ENCODE measurements at places on chromosomes 11 and 22.

GRCh38 chr22:46546466-46547178, 9.2 kb upstream of the CELSR1 start:
- no peak for DNase-seq

DNA sequence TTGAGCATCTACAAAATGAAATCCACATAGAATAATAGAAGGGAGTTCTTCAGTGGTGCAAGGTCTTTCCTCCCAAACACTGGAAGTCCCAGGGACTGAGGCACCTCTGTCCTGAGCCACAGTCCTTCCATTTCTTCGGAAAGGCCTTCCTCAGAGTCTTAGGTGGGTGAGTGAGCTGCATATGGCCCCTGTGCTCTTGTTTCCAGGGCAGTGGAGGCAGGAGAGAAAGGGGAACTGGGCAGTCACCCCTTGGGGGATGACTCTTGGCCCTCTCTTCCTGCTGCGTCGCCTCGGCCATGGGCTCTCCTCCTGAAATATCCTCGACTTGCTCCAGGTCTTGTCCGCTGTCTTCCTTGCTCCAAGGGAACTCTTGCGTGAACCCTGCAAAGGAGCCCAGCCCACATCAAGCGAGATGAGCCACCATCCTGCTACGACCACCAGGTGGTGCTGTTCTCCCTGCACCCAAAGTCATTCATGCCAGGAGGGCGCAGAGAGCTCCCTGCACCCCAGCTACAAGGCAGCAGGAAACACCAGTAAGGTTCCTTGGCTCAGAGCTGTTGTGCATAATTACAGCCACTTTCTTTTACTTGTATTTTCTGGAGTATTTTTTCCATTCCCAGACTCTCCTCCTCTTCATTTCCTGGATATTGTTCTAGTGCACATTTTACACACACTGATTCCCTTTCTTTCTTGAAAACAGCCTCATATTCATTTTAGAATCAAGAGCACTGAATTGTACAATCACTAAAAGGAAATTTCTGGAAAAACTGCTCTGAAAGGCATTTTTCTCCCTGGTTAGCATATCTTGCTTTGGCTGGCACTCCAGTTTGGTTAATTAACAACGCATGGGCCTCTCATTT, 397.8 kb downstream of the OPCML start:
- DNase-seq = peak; percentile 69

DNA sequence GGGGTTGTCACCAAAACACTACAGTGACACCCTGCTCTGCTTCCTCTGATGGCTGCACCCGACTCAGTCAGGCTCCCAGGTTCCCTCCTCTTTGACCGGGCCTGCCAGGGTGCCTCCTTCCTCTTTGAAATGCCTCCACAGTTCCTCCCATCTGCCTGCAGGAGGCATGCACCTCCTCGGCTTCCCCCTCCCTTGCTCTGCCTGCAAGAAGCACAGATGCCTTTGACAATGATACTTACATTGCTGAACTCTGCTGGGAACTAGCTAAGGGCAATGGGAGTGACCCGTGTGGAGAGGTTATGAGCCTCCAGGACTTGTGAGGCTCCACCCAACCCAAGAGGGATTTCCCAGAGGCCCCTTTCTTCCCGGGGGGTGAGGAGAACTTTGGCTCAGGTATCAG, 674.1 kb downstream of the OPCML start:
- DNase-seq = no peak

DNA sequence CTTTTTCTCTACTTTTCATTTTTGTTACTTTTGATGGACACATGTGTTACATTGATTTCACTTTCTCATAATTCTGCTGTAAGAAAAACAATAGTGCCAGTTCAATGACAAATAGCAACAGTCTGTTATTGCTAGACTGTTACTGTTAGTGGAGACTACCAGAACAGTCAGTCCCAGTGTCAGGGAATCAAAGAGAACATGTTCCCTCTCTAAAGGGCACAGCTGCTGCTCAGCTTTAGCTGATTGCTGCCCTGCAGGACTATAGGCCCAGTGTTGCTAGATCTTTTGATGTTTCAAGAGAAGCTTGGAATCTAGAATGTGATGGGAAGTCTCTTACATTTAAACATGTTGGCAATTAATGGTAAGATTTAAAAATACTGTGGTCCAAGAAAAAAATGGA, 3.4 kb downstream of the BIRC3 start:
- DNase-seq = no peak

- no peak for DNase-seq
Measured at GRCh38 chr11:27427183-27427980, 45.2 kb downstream of the LGR4 start.

GRCh38 chr11:126978911-126979310, 21.7 kb downstream of the KIRREL3 start:
- DNase-seq = no peak

DNA sequence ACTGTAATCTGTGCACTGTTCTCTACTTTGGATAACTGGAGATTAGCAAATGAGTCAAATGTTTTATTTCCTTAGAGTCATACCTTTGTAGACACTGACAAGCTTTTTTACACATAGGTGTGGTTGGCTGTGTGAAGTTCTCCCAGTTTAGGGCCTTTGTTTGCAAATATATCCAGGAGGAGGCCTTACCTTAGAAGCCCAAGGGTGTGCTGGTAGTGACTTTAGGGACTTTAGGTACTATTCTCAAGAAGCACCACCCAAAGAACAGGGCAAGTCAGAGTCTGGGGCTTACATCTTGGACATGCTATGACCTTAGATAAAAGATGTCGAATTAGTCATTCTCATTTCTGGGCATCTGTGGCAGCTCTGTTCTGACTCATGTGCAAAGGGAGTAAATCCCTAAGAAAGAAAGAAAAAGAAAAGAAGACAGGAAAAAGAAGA, 4.8 kb upstream of the FAR1 start:
- DNase-seq = no peak

DNA sequence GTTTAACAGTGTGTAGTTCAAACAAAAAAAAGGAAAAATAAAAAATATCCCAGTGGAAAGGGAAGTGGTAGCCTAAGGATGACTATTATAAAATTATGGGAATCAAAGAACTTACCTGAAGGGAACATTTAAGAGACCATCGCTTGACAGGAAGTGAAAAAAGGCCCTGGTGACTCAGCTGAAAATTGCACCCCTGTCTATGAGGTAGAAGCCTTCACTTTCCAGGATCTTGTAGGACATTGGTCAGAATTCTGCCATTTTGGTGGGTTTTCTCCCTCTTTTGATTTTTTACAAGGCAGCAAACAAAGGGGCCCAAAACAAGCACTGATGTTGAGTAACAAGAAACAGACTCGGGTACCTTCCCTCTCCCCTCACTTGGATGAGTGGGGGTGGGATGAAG, 15.6 kb downstream of the DDX17 start:
- DNase-seq = no peak

DNA sequence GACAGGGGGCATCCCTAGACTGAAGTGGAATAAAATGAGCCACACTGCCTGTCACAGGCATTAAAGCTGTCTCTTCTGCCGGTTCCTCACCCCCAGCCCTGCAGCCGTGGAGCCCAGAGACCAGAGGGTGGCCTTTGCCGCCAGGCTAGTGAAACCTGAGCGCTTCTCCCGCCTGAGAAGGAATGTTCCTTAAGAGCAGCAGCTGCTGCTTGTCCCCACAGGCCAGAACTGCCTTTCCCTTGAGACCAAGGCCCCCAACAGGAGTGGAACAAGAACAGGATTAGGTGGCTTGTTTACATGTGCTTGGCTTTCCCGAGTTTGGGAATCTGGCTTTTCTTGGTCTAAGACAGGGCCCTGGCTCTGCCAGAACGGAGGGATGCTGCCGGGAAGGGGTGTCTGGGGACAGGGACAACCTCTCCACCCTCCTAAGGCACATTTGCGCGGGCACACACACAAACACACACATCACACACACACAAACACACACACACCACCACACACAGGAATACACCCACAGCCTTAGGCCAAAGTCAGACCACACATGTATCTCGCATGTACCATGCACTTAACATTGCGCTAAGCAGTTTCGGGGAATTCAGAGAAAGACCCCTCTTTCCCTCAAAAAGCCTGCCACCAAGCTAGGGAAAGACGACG, 91.8 kb downstream of the FEZ1 start:
- DNase-seq = peak; percentile 60

- no peak for DNase-seq
Measured at GRCh38 chr22:22587577-22588188, 28.6 kb upstream of the PRAME start.

GRCh38 chr22:49093192-49093880, 734.3 kb downstream of the BRD1 start:
- DNase-seq = no peak

GRCh38 chr22:44394246-44395117, 81.7 kb upstream of the SHISAL1 start:
- no peak for DNase-seq

DNA sequence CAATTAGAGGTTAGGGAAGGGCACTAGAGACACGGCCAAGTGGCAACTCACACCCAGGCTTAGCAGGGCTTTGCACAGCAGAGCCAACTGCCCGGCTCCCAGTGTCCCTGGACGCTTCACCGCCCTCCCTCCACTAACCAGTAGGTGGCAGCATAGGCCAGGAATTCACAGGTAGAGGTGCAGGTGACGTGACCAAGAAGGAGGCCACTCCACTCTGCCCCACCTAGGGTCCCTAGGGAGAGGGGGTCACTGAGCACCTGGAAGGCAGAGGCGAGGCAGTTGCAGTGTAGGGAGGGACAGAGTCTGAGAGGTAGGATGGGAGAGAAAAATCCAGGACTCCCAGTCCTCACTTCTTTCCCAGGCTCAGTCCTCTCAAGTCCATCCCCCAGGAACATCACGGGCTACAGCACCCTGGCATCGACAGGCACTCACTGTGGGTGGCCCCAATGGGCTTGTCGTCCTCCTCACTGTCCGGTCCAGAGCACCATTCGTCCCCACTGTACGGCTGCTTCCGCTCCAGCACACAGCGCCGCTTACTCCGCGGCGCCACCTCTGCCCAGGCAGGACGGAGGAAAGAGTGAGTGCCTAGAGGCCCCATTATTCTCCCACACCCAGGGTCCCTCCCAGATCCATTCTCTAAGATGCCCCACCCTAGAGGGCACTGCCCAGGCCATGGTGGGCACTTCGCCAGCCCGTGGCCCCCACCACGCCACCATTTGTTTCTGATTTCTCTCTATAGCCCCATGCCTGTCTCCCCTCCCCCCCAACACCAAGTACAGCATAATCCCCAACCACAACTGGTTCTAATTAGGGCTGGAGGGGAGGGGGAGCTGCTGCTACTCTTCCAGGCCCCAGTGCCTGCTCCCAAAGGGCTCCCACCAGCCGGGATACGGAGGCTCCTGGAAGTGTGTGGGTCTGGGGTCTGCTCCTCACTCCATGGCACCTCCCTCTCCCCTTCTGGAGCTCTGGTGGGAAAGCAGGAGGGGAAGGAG, 18.4 kb downstream of the BCL9L start:
- DNase-seq = no peak

GRCh38 chr22:50691521-50691920, 18.9 kb downstream of the SHANK3 start:
- DNase-seq = no peak

DNA sequence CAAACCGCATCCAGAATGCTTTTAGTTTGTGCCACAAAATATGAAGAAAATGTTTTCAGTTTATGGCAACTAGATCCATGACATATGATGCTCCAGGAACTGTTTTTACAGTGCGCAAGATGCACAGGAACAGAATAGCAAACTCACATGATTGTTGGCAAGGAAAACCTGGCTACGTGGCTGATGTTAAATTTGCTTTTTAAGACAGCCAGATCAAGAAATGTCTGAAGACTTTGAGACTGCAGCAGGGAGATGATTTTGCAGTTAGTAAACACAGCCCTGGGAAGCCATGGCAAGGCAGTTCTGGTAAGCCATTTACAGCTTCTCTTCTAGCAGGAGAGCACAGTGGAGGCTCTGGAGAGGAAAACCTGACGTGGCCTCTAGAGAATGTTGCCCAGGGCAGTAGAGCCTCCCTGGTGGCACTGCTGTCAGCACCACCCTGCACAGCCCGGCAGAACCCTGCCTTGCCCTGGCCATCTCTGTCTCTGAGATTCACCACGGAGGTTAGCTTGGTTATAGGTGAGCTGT, 69.8 kb upstream of the TNRC6B start:
- DNase-seq = no peak

DNA sequence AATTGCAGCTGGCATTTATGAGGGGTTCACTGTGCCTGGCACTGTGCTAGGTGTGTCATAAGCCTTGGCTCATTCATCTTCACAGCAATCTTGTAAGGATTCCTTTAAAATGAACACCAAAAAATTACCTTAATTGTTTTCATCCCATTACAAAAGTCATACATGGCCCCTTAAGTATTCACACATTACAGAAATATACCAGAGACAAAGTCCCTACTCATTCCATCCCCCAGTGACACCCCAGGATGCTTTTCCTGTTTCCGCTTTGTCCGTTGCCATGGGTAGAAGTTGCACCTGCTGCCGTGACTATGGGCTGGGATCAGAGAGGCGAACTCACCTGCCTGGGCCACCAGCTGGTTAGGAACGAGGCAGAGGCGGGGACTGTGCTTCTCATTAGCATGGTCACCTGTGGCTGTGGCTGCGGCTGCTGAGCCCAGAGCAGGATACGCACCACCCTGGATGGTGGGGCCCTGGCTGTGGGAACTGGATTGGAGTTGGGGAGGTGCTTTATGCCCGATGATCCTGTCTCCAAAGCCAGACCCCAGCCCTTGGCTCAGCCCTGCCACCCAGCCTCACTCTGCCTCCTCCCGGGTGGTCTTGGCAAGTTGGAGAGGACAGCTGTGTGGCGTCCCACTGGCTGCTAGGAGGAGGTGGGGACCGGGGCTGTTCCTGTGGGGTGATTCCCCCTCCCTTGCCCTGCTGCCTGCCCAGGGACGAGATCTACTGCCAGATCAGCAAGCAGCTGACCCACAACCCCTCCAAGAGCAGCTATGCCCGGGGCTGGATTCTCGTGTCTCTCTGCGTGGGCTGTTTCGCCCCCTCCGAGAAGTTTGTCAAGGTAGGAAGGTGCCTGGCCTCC, 60.8 kb downstream of the MYO7A start:
- DNase-seq = no peak

DNA sequence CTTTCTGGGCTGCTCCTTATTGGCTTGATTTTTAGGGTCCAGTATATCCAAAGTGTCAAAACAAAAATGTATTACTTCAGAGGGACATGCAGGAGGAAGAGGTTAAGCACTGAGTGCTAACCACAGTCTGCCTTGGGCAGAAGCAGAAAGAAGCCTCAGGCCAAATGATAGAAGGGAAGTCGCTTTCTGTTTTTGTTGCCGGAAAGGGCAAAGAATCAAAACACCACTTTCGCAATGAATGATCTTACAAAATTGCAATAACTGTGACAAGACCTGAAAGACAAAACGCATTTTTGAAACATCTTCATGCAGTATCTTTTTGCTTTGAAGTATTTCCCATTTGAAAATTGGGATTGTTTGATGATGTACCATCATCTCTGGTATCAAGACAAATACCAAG, 70.1 kb upstream of the PICALM start:
- no peak for DNase-seq

DNA sequence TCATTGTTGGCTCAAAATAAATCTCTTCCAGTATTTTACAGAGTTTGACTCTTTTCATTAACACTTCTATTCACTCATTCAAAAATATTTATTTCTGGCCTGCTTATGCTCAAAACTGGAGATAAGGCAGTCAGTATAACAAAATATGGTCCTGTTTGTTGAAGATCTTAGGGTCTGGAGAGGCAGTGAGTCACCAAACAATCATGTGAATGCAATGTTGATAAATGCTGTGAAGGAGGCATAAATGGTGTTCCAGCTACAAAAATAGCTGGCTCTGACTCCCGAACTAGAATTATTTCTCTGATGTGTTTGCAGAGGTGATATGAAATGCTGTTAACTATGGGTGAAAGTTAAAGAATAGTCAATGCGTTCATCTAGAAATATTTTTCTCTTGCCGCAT, 390.6 kb downstream of the AASDHPPT start:
- DNase-seq = no peak

Measured in neuronal stem cell (in vitro differentiated cells).